IMR-90 (cell line): ENCODE measurements at places on chromosomes 7 and 10. TPM values are rescaled to one million over a fixed set of nuclear protein-coding genes. Genes with fewer than 3 reads are reported as not detected.

DNA sequence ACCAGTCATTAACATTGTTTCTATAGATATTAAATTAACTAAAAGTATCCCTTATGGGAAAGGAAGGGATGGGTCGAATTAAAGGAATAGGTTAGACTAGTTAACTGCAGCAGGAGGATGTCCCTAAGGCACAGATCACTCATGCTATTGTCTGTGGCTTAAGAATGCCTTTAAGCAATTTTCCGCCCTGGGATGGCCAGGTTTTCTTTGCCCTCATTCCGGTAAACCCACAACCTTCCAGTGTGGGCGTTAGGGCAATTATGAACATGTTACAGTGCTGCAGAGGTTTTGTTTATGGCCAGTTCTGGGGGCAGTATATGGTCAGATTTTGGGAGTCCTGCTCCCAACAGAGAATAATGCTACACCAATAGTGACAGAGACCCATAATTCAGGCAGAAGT, 139.3 kb upstream of the CDK13 start:
- no peak overlapping the region for H3K27ac ChIP-seq
- no peak overlapping the region for H3K4me3 ChIP-seq

- DNase-seq, result no peak
- peaks cover 9% of the 10 kb centered on the region for H3K36me3 ChIP-seq
- H3K27me3 ChIP-seq, result no peaks in the 10 kb centered on the region
Measured at GRCh38 chr7:139431010-139431409, 52.5 kb downstream of the KLRG2 start.

The KIAA1549 gene
- total RNA-seq, result 1.1 and 1.3 TPM in 2 replicates

The TIMM23B gene
- total RNA-seq, result 13.8 and 19.2 TPM in 2 replicates

The IL2RA gene
- total RNA-seq, result not detected in 2 replicates
